ENCODE measurements at places on chromosomes 12 and 14.

- no peak for DNase-seq
Observed at GRCh38 chr12:115335594-115335993, 651.6 kb upstream of the TBX3 start.

- no peak for DNase-seq
Observed at GRCh38 chr12:116162071-116162470, 115.4 kb downstream of the MED13L start.

- no peak for DNase-seq
Observed at GRCh38 chr14:81157431-81157830, 63.3 kb downstream of the GTF2A1 start.

DNA sequence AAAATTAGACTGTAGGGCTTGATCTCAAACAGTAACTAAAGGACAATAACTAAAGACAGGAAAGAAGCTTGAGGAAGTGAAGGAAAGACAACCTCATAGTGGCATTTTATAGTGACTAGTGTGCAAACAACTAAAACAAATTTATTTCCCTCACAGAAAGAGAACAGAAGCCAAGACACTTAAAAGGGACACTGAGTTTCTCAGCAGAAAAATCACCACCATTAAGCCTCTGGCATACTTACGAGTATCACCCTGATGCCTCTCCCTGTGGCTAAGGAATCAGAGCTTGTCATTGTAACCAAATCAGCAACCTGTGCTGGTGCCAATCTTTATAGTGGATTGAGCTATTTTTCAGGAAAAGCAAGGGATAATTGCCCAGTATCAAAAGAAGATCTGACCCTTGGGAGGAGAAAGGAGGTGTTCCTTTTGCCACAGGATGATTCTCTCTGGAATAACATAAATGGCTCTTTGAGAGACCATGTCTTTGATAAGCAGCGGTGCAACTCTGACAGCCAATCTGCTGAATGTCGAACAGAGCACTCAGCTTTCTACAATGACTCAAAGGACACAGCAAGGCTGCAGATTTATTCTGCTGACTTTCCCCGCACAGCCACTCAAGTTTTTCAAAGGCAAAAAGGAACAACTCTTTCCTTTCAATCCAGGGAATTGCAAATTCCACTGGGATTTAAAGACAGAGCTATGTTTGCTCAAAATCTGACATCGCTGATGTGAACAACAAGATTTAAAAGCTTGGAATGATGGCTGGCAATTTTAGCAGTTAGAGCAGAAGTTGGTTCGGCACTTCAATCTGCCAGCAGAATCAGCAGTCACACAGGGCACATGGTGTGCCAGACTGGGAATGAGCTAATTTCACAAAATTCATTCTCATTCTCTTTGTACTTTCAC, 34.6 kb downstream of the ATF7 start:
- DNase-seq = no peak

- no peak for DNase-seq
Observed at GRCh38 chr12:109720152-109720856, 6.7 kb downstream of the FAM222A start.

GRCh38 chr12:115450710-115451109, 766.7 kb upstream of the TBX3 start:
- no peak for DNase-seq

DNA sequence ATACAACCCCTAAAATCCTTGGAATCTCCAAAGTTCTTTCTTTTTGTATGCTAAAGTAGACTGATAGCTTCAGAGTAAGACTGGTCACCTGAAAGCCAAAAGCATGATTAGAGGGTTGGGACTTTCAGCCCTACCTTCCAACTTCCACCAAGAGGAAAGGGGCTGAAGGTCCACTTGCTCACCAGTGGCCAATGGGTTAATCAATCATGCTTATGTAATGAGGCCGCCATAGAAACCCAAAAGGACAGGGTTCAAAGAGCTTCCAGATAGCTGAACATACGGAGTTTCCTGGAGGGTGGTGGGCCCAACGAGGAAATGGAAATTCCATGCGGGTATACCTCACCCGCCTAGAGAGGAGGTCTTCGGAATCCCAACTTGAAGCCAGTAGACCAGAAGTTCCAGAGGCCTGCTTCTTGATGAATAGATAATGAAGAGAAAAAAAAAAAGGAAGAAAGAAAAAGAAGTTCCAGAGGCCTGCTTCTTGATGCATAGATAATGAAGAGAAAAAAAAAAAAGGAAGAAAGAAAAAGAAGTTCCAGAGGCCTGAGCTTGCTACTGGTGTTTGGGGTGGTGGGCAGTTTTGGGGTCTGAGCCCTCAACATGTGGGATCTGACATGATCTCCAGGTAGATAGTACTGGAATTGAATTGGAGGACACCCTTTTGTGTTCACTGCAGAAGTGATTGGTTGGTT, 11.2 kb upstream of the BTG1 start:
- no peak for DNase-seq
